Caudate nucleus (tissue), 63 donors: ENCODE measurements at places on chromosomes 1 and 21.

DNA sequence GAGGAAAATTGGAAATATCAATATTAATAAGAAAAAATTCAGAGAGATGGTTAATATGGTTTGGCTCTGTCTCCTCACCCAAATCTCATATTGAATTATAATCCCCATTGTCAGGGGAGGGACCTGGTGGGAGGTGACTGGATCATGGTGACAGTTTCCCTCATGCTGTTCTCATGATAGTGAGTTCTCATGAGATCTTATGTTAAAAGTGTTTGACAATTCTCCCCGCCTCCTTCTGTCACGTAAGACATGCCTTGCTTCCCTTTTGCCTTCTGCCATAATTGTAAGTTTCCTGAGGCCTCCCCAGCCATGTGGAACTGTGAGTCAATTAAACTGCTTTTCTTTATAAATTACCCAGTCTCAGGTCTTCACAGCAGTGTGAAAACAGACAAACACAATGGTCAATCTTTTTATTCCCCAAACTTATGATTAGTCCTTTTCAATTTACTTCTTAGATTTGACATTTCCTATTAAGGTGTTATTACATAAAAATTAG, 11.0 kb downstream of the EGLN1 start:
- DNase-seq: no peak

DNA sequence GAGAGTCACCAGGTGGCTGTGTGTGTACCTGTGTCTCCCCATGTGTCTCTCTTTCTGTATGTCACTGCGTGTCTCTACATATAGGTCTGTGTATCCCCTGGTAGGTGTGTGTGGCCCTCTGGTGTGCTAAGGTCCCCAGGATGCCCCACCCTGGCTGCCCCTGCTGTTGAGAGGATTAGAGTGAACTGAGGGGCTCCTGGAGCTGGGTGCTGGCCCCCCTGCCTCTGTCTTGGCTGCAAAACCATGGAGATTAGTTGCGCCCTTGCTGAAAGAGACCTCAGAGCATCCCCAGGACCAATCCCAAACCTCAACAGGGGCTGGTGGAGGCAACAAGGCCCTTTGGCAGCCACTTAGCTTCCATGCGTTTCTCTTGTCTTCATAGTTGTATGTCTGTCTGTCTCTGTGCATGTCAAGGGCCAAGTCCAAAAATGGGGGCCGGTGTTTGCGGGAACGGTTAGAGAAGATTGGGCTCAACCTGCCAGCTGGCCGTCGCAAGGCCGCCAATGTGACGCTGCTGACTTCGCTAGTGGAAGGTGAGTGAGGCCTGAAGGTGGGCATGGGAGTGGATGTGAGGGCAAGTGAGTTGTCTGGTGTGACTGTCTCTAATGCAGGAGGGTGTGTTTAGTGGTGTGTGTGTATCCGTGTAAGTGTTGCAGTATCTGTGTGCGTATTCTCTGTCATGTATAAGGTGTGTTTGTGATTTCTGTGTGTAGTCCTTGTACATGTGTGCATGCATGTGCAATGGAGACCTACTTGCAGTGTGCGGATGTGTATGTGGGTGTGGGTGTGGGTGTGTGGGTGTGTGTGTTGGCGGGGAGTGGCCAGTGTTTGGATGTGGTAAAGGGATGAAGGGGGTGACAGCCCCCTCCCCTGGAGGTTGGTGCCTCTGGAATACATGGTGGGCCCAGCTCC, 16.7 kb downstream of the TFAP2E start:
- no peak for DNase-seq

GRCh38 chr1:61753998-61754508, 11.8 kb downstream of the PATJ start:
- DNase-seq: no peak

- DNase-seq: no peak
Measured at GRCh38 chr1:18794051-18794450, 65.4 kb downstream of the TAS1R2 start.

DNA sequence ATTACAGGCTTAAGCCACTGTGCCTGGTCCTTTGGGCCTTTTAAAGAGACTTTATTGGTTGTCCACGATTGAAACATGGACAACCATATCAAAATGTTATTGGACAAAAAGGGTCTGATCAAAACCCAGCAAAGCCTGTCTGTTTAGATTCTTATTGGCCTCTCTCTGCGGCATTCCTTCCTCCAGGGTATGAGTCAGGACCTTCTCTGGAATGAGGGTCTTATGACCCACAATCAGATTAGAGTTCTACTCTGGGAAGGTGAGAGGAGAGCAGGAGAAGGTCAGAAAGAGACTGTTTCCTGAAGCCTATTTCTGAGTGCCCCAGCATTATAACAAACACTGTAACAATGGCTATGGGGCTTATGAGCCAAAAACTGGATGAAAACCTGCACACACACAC, 7.9 kb downstream of the LURAP1 start:
- no peak for DNase-seq

GRCh38 chr1:165537356-165538109, 6.3 kb upstream of the LRRC52 start:
- no peak for DNase-seq
